ENCODE measurements at places on chromosomes 3 and 15.

DNA sequence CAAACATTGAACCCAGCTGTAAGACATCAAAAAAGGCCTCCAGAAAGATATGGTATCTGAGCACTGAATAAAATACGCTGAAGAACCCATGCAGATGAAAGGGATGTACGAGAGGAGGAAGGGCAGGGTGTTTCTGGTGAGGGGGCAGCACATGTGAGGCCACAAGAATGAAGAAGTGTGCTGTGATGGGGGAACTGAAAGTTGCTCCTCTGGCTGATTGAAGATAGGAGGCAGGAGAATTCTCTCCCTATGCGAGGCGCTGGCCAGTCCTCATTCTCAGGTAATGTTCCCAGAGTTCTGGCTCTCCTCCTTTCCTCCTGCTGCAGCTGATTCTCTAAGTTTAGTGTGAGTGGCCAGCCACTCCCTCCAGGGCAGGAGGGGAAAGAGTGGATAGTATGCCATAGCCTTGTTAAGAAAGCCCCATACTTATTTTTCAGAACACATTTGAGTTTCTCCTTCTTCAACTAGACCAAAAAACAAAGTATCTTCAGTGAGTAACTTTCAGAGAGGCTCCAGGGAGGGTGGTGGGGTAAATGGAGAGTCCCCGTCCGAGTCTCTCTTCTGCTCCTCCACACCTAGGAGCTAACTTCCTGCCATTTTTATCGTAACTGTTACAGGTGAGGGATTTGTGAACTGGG, 26.9 kb upstream of the MYO1E start:
- DNase-seq = no peak

- no peak for DNase-seq
Observed at GRCh38 chr3:150433347-150433746, 25.2 kb downstream of the TSC22D2 start.

DNA sequence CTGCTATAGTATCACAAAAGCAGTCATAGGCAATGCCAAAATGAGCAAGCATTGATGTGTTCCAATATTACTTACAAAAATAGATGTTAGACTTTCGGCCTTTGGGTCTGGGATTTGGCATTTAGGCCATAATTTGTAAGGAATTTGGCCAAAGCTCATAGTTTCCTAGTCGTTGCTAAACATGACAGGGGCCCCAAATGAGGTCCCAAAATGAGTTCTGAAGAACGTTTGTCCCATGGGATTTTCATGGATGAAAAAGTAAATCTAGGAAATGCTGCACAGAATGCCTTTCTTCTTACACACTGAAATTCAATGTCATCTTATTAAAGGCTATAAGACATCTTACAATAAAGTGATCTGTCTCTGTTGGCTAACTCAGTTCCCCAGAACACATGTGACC, 456.0 kb downstream of the CNTN4 start:
- DNase-seq = no peak

DNA sequence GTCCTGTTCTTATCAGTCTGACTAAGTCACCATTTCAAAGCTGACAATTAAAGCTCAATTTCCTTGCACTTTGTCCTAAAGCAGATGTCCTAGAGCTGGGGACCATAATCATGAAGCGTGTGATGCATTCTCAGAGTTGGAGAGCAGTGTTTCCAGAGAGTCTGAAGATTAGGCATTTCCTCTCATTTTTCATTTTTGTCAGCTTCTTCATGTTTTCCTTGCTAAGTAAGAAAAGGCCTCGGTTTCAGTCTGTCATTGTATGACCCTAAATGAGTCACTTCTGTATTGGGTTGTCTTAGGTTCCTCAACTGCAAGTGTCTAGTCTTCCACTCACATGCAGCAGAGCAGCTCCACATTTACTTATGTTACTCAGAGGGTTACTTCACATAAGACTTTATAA, 257.2 kb upstream of the TPRG1 start:
- peak; percentile 57 for DNase-seq

DNA sequence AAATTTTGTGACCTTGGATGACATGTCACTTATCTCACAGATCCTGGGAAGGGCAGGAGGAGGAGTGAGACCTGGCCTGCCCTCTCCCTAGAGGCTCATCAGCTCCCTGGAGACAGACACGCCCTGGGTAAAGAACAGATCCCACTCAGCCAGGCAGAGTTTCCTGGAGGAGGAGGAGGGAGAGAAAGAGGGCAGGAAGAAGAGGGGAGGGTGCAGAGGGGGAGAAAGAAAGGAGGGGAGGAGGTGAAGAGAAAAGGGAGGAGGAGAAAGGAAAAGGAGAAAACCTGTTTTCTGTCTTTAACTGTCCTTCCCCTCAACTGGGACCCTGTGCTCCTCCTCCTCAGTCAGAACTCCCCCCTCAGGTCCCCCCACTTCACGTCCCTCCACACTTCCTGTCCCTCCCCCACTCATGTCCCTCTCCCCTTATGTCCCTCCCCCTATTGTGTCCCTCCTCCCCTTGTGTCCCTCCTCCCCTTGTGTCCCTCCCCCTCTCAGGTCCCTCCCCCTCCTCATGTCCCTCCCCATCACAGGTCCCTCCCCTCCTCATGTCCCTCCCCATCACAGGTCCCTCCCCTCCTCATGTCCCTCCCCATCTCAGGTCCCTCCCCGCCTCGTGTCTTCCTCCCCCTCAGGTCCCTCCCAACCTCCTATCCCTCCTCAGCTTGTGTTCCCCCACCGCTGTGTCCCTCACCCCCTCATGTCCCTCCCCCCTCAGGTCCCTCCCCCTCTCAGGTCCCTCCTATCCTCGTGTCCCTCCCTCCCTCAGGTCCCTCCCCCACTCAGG, 52.3 kb upstream of the CGNL1 start:
- DNase-seq = peak; percentile 93

- DNase-seq = peak; percentile 2
Observed at GRCh38 chr15:28017423-28017924, 81.6 kb downstream of the OCA2 start.

GRCh38 chr3:152574461-152575079, 260.4 kb upstream of the P2RY1 start:
- DNase-seq = peak; percentile 63

DNA sequence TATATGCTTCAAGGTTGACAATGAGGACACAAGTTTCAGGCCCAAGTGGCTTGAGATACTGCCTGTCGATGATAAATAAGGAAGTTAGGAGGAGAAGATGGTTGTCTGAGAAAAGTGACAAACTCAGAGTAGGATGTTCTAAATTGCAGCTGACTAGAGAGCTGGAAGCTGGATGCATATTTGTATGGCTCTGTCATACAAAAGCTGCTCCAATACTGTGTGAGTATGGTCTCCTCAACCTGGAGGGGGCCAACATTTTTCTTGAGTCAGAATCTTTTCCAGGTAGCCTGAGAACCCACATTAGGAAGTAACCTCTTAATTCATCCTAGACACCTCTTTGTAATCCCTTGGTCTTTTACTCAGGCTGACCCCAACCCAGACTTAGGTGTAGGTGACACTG, 28.4 kb upstream of the TPRG1 start:
- peak; percentile 34 for DNase-seq

GRCh38 chr15:95888762-95889161, 441.7 kb upstream of the NR2F2 start:
- no peak for DNase-seq

- DNase-seq = peak; percentile 97
Observed at GRCh38 chr3:141482245-141482922, 4.4 kb upstream of the RASA2 start.

DNA sequence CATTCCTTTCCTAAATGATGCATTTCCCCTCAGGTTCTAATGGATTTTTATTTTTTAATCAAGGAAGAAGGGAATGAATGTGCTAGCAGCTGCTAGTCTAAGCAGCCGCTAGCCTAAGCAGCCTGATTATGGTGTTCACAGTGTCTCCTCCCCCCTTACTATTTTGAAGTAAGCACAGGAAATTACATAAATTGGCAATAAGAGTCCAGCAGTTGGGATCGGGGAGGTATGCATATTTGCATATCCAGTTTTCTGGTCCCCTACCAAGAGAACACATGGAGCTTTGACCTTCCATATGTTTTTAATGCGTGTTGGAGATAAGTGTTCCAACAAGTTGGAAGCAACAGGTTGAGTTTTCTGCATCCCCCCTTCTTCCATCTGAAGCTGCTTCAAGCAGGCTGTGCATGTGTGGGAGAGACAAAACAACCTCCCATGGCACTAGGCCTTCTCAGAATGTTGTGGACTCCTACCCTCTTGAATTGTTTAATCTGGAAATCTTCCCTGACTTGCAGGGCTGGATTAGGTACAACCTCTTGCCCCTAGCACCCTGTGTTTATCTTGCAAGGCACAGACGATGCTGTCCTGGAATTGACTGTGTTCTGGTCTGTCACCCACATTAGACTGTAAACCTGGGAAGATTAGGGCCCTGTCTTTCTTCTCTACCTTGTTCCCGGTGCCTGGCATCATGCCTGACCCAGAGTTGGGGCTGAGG, 124.8 kb upstream of the LRIG1 start:
- DNase-seq = no peak

GRCh38 chr3:117017135-117017894, 307.7 kb downstream of the TUSC7 start:
- DNase-seq = no peak

- DNase-seq = no peak
Observed at GRCh38 chr15:77532067-77532710, 100.5 kb downstream of the LINGO1 start.

DNA sequence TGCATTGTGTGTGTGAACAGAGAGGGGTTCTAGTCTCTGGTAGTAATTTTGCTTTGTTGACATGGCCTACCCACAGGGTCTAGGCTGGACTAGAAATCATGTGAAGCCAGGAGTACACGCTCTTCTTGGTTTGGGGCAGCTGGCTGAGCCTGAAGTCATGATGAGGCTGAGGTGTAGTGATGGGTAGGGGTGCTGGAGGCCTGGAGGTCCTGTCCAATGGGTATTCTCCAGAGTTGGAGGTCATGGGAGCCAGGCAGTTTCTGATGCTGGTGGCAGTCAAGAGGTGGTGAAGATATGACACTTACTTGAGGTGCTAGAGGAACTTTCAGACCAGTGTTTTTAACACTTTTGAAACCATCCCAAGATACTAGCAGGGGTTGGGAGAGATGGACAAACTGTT, 18.5 kb upstream of the EPHB1 start:
- no peak for DNase-seq
